ENCODE measurements at places on chromosomes 7 and 10. TPM values are rescaled to one million over a fixed set of nuclear protein-coding genes. Genes with fewer than 3 reads are reported as not detected.
A peak's percentile ranks its signal among the peaks of the same experiment; 100 is the strongest.

The TDRD1 gene
- total RNA-seq, result not detected

- DNase-seq, result no peak
Observed at GRCh38 chr7:91086200-91086599, 178.0 kb upstream of the FZD1 start.

DNA sequence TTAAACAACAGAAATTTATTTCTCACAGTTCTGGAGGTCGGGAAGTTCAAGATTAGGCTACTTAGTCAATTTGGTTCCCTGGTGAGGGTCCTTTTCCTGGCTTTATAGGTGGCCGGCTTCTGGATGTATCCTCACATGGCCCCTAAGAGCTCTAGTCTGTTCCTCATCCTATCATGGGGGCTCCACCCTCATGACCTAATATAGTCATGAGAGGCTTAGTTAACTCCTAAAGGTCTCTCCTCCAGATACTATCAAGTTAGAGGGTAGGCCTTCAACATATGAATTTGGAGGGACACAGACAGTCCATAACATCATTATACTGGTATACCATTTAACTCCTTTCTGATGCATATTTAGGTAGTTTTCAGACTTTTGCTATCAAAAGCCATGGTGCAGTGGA is 7.6 kb downstream of the MAPK8 start:
- no peak for DNase-seq

- no peak for DNase-seq
Observed at GRCh38 chr7:107945332-107945731, 54.3 kb downstream of the DLD start.

DNA sequence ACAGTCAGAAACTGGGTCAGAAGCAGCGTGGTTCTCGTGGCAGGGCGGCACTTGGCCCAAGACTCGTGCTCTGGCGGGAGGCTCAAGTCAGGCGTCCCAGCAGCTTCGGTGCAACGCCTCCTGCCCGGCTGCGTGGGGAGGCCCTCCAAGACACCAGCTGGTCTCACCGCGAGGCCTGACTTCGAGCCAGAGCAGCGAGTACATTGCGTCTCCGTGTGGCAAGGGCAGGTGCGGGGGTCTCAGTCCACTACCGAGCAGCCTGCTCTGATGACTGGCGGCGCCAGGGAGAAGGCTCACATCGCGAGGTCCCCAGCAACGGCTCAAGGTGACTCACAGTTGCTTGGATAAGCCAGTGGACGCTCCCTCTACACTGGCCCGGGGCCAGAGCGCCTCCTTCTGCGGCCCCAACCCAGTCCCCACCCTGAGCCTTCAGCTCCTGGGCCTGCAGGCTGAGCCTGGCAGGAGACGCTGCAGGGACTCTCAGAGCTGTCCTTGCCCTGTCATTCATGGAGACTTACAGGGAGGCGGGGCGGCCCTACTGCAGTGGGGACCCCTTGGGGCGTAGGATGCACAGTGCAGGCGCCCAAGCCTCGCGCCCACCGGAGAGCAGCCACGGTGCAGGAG is 41.9 kb upstream of the PRKAR1B start:
- no peak for DNase-seq

DNA sequence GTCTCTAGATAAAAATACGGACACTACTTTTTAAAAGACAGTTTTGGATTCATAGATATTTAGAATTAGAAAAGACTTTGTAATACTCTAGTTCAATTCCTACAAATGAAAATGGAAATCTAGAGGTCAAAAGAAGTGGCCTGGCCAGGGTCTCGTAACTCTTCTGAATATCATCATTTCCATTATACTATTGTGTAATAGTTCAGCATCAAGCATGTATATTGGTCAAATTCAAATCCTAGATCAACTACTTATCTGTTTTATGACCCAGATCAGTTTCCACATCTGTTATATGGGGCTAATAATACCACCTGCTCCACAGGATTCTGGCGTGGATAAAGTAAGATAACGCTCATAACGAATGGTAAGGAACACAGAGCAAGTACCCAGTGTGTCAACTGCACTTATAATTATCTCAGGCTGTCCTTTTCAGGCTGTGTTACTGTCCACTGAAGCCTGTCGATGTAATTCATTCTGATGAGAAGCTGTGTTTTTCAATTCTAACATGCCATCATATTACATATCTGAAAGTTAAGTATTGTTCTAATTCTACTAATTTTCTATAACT is 54.3 kb downstream of the ARHGAP21 start:
- no peak for DNase-seq

DNA sequence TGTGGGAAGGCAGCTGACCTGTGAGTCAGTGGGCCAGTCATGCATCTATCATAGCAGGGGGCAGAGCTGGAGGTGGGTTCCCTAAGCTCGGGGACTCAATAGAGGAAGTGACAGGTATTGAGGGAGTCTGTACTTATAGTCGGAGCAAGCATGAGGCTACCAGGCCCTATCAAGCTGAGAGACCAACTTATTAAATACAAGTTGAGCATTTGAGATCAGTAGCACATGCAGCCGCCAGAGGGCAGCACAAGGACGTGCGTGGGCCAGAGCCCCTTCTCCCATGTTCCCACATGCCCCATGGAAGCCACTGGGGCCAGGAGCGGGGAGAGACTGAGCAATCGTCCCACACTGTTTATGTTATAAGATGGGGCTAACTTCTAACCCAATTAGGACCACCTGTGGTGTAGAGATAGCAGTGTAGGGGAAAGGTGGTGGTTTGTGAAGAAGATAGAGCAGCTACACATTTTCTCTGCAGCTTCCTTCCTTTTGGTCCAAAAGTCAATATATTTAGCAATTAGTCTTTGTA is 13.0 kb upstream of the STK31 start:
- peak; percentile 94 for DNase-seq

DNA sequence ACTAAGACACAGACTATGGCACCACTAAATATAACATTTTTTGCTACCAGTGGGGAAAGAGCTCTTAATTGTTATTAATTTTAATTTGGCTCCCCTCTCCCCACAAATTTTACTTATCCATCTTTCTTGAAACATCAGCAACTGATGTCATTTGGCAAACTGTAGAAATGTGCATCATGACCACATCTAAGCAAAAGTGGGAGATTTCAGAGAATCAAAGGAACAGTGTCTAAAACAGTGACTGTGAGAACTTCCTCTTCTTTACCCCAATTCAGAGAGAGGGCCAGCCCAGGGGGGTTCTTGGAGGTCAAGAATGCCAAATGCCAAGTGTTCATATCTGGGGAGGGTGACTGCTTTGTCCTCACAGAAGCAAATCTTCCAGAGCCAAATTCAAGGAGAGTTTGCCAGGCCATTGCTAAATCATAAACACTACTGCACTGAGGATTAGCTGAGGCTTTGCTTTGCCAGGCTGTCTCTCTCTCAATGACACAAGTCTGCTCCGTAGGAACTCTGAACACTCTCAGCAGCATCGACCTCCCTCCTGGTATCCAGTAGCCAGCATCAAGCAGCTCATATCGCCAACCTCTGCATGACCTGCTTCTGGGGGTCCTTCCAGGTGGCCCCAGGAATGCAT is 65.6 kb downstream of the ITIH5 start:
- DNase-seq, result no peak

DNA sequence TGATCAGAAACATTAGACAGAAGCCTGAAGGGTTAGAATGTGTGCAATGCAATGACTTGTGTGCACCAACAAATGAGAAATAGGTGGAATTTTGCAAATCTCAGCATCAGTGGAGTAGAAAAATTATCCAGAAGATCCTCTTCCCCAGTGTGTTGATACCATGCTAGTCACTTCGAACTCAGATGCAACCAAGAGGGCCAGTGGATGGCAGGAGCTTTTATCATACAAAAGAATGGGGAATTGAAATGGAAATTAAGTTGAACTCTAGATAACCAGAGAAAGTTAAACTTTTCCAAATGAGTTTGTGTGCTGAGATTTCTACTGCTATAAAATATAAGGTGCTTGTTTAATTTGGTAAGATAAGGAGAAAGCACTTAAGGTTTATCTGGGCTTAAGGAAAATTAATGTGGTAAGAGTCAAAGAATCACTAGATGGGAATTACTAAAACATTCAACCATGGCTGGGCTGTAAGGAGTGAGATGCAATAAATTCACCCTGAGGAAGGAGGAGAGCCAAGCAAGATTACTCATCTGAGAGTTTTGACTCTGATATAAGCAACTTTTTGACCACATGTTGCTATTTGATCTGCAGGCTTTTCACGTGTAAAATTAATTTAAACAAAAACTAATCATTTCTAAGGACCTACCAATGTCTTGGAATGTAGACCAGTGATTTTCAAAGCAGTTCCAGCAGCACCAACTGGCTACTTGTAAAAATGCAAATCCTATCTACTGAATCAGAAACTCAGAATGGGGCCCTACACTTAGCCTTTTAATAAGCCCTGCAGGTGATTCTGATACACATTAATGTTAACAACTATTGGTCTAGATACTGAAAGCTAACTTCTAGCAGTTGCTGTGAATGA is 113.2 kb downstream of the CDC14C start:
- DNase-seq, result peak; percentile 62

GRCh38 chr10:86348321-86349210 is 18.0 kb downstream of the GRID1 start:
- DNase-seq, result no peak

All from H4 (cell line).